ENCODE measurements at places on chromosomes 3 and 15. TPM values are rescaled to one million over a fixed set of nuclear protein-coding genes. Genes with fewer than 3 reads are reported as not detected.

- H3K27ac ChIP-seq: peak overlapping the region; percentile 44
- H3K4me1 ChIP-seq: peaks cover 27% of the 10 kb centered on the region
- peak overlapping the region; percentile 58 for H3K4me3 ChIP-seq
- H3K27me3 ChIP-seq: no peaks in the 10 kb centered on the region
- H3K36me3 ChIP-seq: no peaks in the 10 kb centered on the region
These were observed 17.5 kb upstream of the FANCD2 start for GRCh38 chr3:10008588-10009344.

DNA sequence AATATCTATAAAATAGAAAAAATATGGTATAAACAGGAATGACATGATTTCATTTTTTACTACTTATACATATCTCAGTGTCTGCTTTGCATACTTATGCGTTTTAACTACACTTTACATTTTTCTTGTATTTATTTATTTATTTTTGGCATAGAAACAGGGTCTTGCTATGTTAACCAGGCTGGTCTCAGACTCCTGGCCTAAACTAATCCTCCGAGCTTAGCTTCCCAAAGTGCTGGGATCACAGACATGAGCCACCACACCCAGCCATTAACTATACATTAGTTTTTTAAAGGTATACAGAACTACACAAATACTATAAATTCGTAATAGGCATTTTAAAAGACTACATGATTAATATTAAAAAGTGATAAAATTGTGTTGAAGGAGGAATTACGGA is 9.1 kb downstream of the ADAM10 start:
- no peaks in the 10 kb centered on the region for H3K27me3 ChIP-seq
- peaks cover 84% of the 10 kb centered on the region for H3K4me1 ChIP-seq
- H3K27ac ChIP-seq: no peak overlapping the region
- no peak for DNase-seq

Gene CD200R1
- not detected for total RNA-seq

DNA sequence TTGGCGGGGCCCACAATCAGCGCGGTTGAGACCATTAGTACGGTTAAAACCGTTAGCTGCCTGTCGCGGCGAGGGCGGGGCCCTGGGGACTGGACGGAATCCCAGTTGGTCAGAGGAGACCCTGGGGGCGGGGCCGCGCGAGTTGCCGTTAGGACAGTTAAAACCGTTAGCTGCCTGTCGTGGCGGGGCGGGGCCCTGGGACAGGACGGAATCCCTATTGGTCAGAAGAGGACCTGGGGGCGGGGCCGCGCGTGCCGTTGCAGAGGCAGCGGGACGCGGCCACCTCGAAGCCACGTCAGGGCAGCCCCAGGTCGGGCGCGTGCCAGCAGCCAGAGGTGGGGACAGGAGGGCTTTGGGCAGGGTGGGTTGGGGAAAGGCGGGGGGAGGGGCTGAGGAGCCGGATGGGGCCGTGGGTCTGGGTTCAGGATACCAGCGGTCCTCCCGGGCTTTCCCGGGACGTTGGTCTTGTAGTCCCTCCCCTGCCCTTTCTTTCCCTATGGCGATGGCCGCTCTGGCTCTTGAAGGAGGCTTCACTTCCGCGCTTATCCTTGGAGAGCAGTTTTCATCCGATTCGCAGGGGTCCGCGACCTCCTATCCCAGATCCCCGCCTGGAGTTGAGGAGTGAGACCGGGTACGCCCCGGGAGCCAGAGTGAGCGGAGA is 28.0 kb downstream of the KLHDC8B start:
- H3K4me1 ChIP-seq: peaks cover 12% of the 10 kb centered on the region
- H3K36me3 ChIP-seq: no peaks in the 10 kb centered on the region
- H3K4me3 ChIP-seq: peak overlapping the region; percentile 22
- peak; percentile 54 for DNase-seq

Measured in stomach (tissue), 19 donors.